Urothelium cell line (cell line): ENCODE measurements at places on chromosomes 5 and 9.

DNA sequence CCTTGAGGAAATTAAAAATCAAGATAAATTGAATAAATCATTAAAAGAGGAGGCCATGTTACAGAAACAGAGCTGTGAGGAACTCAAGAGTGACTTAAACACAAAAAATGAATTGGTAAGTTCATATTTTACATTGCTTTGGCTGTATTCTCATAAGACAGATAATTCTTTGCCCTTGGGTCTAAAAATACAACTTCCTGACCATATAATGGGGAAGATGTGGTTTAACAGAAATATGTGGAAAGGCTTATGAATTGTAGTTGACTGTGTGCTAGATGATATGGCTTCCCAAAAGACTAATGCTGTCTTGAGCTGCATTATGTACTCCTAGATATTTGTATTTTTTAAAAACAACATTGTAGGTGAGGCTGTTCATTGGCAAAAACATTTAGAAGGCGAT is 33.1 kb downstream of the CNTRL start:
- DNase-seq = no peak

DNA sequence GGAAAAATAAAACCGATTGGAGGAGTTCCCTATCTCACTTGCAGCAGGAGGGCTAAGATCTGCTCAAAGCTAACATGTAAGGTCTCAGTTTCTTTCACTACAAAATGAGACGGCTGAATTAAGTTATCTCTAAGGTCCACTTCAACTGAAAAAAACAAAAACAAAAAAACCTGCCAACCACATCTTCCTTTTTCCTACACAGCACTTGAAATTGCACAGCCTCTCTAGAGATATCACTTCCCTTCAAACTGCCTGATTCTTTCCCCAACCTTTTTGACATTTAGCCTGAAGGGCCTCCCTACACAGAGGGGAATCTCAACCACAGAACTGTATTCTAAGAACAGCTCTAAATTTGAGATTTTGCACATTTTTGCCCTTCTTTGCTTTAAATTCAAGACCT is 227.9 kb upstream of the TARS1 start:
- DNase-seq = no peak

DNA sequence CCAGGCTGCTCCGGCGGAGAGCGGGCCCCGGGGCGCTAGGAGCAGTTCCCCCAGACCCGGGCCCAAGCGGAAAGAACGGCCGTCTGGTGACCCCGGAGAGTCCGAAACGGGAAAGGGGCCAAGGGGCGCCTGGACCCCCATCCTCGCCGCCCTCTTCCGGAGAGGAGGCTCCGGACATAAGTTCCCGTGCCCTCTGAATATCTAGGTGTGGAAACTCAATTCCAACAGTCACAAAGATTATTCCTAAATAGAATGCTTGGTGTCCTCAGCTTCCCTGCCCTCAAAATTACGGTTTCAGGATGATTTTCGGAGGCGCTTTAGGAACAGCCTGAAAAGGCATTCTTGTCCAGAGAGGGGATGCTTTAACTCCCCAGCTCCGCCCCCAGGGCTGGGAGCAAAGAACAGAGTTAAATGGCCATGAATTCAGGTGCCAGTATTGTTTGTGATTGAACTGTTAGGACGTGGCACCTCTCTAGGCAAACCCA is 681 bp upstream of the LHFPL2 start:
- DNase-seq = peak; percentile 26

DNA sequence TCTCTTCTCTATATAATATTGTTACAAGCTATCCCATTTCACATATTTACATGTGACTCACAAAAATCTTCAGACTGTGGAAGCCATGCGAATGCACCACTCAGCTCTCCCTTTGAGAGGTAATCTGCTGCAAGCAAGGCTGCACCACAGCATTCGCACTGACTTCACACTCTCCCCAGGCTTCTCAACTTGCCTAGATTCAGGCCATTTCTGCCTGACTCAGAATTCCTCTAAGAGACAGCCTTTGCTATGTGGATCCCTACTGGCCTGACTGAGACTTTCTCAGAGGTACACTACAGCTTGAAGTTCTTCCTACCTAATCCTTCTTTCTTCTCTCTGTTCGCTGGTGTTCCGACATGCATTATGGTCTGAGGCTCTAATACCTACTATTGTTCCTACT is 21.1 kb upstream of the DMRTA1 start:
- DNase-seq = no peak

GRCh38 chr5:121890297-121890858 is 38.7 kb downstream of the FTMT start:
- no peak for DNase-seq

- peak; percentile 30 for DNase-seq
Observed at GRCh38 chr9:78122631-78123030, 91.0 kb upstream of the GNAQ start.

DNA sequence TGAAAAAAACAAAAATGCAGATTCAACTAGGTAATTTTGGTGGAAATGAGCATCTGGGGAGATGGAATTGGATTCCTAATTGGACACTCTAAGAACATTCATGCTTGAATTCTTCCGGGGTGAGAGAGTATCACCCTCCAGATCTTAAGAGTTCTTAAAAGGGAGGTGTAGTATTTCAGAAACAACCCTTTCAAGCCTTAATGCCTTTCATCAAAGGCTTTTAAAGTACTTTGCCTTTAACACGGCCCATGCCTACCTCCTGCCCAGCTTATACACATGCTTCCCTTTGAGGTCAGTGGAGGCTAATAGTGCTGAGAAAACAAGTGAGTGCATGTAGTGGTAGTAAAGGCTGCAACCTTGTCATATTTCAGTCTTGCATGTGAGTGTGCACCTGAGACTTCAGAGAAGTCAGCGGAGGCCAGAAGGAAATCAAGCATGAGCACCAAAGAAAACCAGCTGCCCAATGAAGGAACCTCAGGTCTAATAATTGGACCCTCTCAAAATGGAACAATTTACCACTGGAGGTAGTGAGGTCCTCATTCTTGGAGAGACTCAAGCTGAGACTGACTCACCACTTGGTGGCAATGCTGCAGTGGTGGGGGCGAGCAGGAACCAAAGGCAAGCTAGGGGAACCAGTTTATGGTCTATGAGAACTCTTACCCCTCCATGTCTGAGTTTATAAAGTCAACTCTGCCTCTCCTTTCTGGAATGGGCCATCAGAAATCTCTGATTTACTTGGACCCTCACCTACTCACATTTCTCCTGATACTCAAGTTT is 98.4 kb upstream of the GDNF start:
- no peak for DNase-seq

- DNase-seq = peak; percentile 64
Observed at GRCh38 chr5:82735160-82735789, 341.9 kb downstream of the TMEM167A start.

GRCh38 chr5:86232246-86232645 is 385.5 kb upstream of the COX7C start:
- DNase-seq = no peak

DNA sequence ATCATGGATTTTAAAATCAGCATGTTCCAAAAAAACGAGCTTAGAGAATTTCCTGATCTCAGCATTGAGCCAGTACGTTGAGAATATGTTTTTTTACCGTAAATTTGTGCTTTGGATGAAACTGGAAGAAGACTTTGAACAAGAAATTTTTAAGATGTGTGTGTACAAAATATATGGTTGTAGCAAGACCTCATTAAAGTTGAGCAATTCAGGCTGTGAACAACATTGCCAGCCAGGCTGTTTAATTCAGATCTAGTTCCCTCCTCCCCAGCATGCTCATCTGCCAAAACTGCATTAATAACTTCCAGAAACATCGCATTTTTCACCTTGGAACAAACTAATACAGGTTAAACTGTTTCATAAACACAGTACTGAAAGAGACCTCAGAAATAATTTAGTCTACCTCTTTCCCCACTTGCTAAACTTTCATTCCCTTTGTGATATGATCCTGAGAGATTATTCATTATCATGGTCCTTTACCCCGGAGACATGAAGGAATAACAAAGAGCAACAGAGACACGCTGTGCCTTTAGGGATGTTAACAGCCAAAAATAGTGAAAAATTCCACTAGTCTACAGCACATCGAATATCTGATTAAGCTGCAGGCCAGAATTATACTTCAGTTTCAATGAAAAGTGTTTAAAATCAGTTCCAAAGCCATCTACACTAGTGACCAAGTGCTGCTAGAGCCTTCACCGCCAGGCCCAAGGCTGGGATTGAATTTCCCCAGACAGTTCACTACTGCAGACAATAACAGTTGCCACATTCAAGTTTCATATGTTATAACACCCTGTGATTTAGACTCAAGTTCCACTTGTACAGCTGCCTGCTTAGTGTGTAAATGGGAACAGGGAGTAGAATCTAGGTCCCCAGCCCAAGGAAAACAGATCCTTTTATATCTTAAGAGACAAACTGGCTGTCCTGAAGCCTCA is 89.6 kb downstream of the EFNA5 start:
- no peak for DNase-seq

GRCh38 chr5:159752622-159753275 is 163.5 kb upstream of the ADRA1B start:
- DNase-seq = no peak

DNA sequence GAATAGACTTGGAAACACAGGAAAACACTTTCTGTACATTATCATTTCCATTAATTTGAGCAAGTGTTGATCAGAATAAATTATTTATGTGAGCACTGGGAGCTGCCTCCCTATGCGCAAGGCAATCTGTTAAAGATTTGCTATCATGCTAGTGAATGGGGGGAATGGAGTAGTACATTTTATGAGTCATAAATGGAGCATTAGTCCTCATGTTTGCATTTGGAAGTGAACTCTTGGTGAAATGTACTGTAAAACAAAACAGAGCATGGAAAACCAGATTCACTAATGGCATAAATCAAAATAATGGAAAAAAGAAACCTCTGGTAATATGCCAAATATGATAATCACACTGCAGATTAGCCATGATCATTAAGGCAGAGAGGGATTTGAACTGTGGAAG is 40.5 kb upstream of the TMC1 start:
- no peak for DNase-seq

- DNase-seq = no peak
Observed at GRCh38 chr5:91956738-91957137, 573.6 kb upstream of the ARRDC3 start.

- peak; percentile 60 for DNase-seq
Observed at GRCh38 chr5:178461004-178461730, 129.0 kb downstream of the COL23A1 start.

DNA sequence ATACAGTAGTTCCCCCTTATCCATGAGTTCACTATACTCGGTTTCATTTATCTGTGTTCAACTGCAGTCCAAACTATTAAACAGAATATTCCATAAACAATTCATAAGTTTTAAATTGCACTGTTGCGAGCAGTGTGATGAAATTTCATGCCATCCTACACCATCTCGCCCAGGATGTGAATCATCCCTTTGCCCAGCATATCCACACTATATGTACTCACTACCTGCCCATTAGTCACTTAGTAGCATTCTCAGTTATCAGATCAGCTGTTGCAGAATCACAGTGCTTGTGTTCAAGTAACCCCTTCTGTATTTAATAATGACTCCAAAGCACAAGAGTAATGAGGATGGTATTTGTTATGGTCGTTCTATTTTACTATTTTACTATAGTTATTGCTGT is 51.5 kb downstream of the SHOC1 start:
- DNase-seq = peak; percentile 37

GRCh38 chr5:120958877-120959485 is 494.9 kb downstream of the PRR16 start:
- DNase-seq = no peak

DNA sequence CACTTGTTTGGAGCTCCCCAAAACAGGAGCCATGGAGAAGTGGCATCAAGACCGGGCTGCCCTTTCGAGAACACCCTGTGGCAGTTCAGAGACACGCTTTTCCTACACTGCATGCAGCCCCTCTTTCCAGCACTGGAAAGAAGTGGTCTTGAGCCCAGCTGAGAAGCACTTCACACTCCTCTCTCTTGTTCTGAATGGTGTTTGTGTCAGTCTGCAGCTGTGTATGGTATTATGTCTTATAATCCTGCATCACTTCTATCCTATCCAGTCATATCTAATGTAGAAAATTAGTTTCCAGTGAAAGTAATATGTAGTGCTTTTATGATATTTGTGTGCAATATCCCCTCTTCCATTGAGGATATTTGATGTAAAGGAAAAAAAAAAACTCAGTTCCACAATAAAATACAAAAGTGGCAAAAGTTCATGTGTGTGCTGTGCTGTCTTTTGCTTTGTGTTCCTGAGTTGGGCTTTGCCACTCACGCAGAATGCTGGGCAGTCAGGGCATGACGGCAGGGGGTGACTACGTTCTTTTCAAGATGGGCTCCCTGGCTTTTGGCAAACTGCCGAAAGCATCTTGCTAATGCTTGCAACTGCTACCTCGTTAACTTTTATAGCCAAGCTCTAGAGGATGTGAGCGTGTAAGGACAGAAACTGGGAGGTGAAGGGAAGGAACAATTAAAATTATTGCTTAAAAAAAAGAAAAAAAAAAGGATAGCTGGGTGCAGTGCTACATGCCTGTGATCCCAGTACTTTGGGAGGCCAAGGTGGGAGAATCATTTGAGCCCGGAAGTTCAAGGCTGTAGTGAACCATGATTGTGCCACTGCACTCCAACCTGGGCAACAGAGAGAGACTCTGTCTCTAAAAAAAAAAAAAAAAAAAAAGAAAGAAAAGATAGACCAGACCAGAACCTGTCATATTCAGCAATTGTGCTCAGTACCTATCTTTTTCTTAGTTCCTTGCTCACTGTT is 102.2 kb downstream of the MAP1B start:
- no peak for DNase-seq

- no peak for DNase-seq
Observed at GRCh38 chr5:125634216-125634835, 788.9 kb upstream of the GRAMD2B start.

DNA sequence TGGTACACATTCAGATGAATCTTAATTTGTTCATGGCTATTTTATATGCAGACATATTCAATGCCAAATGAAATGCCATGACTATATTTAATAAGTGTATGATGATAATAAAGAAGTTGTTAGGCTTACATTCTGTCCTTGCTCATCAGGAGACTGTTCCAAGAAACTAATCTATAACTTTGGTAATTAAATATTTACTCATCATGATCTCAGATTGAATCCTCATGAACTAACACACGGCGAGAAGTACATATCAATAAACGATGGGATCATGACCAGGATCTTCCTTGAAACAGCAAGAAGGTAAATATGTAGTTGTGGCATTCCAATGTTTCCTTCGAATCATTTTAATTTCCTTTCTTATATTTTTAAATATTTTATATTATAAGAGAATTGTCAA is 12.5 kb upstream of the AGGF1 start:
- no peak for DNase-seq

DNA sequence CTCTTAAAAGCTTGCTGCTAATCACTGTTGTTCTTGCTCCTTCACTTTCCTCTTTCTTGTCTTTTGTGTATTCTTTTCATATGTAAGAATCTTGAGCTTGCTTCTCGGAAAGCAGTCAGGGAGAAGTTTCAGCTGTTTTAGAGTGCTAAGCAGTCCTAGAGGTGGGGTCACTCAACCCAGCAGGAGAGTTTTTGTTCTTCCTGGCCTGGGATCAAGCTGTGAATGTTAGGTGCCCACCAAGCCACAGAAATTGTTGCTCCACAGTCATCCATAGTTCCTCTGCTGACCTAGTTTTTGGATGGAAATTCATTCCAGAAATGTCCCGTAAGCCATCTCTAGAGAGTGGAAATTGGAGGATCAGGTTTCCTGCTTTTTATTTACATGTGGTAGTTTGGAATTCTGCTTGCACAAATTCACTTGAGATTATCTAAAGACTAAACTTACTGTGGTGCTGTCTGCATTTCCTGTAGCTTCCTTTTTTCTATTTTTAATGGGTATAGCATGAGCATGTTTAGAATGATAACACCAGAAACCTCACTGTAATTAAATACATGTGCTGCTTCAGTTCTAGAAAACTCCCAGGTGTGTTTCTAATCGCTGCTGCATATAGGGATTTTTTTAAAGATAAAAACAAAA is 108.7 kb downstream of the MAST4 start:
- no peak for DNase-seq

GRCh38 chr9:77374266-77374665 is 196.9 kb downstream of the VPS13A start:
- no peak for DNase-seq
